ENCODE measurements at places on chromosomes 13 and 19.

DNA sequence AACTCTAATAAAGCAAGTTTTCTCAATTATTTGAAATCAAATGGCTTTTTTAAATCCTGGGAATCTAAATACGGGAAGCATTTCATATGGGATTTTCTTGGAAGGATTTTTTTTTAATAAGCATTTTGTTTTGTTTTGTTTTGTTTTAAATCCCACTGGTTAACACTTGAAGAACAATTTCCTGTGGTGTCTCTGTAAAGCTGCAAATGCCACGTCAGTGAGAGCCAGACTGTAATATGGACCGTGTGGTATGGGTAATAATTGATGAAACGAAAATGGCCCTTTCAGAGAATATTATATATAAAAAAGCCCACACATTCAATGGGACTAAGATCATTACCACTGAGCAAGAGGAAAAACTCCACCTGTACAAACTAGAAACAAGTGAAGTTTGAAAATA, 33.9 kb upstream of the MIR17HG start:
- DNase-seq: peak; percentile 25

DNA sequence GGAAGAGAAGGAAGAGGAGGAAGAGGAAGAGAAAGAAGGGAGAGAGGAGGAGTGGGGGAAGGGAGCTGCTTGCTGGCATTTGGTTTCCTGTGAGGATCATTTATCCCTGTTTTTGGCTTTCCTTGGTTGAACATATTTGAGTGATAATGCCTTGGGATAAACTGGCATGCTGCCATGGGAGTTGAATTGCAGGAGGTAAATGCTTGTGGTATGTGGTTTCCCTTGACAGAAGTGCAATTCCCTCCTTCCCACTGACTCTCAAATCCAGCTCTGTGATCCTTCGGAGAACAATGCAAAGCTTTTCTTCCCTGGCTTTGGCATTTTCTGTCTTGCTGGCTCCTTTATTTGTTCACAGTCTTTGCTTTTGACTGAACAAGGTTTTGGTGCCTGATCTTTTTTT, 27.2 kb upstream of the CBY2 start:
- peak; percentile 93 for DNase-seq

- no peak for DNase-seq
These were observed 5.6 kb upstream of the GPR42 start for GRCh38 chr19:35365303-35365702.

DNA sequence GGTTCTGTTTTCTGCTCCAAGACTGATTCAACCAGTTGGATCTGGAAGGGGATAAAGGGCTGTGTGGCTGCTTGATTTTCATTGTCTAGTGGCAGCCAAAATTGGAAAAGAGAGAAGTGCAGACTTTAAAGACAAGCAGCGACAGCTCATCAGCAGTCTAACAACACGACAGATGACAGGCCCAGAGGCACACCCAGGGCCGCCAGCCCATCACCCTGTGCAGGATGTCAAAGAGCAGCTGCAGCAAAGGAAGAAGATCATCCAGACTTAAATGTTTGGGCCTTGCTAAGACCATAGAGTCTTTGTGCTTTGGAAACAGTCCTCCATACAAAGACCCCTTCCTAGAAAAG, 421.0 kb upstream of the KLF12 start:
- DNase-seq: no peak

GRCh38 chr19:7868671-7869452, 5.3 kb downstream of the PRR36 start:
- DNase-seq: peak; percentile 76

Data from HT1080 (cell line).